ENCODE measurements at places on chromosomes 2 and 18.

DNA sequence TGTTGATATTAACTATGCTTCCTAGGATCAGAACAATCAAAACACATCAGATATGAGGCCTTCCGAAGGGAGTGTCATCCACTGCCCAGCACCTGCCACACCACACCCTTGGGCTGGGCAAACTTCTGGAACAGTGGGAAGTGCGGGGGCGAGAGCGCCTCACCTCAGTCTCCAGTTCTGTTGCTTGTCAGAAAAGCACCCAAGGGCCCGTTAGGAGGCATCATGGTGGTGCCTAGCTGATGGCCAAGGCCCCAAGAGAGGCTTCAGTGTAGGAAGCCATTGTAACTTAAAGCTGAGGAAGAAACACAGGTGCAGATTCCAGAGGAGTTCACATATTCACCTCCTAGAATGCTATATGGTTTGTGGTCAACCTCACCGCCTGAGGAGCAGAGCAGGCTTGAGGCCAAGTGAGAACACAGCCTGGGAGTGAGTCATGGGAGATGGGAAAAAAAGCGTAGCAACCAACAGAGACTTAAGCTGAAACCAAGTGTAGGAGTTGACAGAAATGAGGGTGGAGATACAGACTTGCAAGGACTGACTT, 85.1 kb upstream of the ATL2 start:
- DNase-seq = peak; percentile 13

DNA sequence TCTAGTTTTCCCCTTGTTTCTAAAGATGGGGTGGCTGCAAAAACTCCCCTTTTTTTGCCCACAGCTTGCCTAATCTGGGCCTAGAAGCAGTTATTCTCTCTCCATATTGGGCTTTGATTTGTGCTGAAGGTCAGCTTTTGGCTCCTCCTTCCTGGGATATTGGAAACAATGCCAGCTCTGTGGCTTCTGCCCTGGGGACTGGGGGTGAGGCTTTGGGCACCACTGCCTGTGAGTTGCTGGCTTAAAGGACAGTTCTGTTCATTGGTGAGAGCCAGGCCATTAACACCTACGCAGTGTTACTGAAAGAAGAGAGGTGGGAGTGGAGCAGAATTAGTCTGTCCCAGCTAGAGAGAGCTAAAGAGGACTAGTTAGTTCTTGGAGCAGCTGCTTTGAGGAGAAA, 4.3 kb downstream of the UBXN2A start:
- no peak for DNase-seq

- no peak for DNase-seq
Measured at GRCh38 chr18:21281603-21282002, 39.6 kb downstream of the GREB1L start.

DNA sequence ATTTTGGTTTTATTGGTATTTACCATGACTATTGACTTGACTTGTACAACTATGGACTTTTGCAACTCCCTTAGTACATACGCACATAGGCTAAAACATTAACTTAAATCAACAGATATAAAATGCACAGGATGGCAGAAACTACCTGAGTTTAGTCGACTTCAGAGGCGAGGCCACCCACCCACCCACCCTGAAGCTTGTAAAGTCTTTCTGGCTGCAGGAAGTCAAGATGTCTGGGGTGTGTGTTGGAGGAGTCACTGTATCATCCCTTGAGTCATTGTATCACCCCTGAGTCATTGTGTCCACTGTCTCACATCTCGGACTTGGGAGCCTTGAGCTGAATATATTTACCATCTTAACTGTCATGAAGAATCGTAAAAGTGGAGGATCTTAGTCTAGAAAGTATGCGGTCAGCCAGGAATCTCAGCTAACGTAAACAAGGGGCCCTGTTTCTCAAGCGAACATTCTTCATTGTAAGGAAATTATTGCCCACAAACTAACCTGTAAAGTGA, 140.0 kb upstream of the ST6GAL2 start:
- DNase-seq = no peak

DNA sequence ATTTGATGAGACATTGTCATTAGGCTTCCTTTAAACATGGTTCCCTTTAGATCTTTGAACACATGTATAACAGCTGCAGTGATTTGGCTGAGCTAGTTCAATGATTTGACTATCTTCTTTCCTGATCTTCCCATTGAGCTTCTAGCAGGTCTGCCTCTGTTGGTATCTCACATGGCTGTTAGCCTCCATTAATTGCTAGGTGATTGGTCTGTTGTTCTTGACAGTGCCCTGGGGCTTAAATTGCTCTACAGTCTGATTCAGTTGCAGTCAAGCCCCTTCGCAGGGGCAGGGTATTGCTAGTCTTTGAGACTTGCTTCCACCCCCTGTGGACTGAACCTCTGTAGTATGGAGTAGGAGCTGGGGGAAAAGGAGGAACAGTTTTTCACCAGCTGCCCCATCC, 24.1 kb downstream of the SKA1 start:
- DNase-seq = no peak

GRCh38 chr2:105432044-105432399, 33.2 kb upstream of the FHL2 start:
- DNase-seq = no peak

GRCh38 chr18:44466997-44467396, 213.7 kb upstream of the SETBP1 start:
- no peak for DNase-seq

DNA sequence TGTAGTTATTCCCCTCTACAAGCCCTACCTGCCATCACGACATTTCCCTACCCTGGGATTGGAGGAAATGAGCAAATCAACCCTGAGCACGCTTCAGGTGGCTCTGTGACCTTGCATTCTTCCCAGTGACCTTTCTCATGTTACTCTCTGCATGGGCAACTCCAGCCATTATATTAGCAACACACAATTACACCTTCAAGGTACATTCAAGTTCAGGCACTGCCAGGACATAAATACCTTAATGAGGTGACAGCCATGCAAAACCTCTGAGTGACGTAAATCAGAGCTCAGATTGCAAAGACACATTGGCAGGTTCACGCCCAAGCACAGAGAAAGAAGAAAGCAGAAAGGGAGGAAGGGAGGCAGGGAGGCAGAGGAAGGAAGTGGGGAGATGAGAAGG, 68.7 kb upstream of the ALK start:
- DNase-seq = no peak

- no peak for DNase-seq
Measured at GRCh38 chr2:82636402-82637020, 1822.6 kb downstream of the SUCLG1 start.

GRCh38 chr2:162300266-162300665, 18.2 kb downstream of the IFIH1 start:
- no peak for DNase-seq

DNA sequence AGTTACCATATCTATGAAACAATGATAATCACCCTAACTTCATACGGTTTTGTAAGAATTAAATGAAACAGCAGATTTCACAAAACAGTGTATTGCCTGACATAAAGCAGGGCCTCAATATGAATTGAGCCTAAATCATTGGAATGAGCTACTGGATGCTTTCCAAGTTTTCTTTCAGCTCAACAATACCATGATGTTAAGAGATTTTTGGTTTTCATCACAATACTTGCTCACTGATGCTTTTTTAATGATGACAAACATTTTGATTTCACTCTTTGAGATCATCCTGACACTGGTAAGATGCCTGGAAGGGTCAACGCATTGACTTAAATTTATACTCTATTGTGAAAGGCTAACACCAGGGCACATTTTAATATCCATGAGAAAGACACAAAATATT, 377.5 kb downstream of the ZNF521 start:
- DNase-seq = no peak

GRCh38 chr2:203820969-203821368, 46.6 kb upstream of the CTLA4 start:
- no peak for DNase-seq

- DNase-seq = no peak
Measured at GRCh38 chr2:237539681-237540080, 26.7 kb upstream of the PRLH start.

DNA sequence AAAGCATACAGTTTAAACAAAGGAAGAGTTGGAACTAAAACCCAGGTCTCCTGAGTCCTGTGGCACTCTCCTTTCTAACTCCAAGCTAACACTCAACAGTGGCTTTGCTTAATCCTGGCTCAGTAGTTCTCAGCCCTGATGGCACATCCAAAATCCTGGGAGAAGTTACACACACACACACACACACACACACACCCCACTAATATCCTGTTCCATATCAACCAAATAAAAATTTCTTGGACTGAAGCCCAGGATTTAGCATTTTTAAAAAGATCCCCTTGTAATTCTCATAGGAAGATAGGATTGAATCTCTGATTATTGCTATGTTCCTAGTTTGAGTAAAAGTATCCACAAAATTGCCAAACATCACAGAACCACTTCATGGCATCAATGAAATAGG, 136.1 kb upstream of the RIOK3 start:
- DNase-seq = no peak

GRCh38 chr2:64478502-64479230, 24.7 kb downstream of the LGALSL start:
- no peak for DNase-seq

GRCh38 chr2:33190393-33190937, 243.7 kb downstream of the LTBP1 start:
- no peak for DNase-seq

DNA sequence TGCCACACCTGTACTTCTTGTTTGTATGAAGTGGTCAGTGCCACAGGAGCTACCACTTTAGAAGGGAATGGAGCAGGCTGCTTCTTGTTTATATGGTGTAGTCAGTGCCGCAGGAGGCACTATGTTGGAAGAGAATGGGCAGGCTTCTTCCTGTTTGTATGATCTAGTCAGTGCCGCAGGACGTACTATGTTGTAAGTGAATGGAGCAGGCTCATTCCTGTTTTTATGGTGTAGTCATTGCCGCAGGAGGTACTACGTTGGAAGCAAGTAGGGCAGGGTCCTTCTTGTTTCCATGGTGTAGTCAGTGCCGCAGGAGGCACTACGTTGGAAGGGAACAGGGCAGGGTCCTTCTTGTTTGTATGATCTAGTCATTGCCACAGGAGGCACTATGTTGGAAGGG, 27.3 kb downstream of the TPO start:
- no peak for DNase-seq

DNA sequence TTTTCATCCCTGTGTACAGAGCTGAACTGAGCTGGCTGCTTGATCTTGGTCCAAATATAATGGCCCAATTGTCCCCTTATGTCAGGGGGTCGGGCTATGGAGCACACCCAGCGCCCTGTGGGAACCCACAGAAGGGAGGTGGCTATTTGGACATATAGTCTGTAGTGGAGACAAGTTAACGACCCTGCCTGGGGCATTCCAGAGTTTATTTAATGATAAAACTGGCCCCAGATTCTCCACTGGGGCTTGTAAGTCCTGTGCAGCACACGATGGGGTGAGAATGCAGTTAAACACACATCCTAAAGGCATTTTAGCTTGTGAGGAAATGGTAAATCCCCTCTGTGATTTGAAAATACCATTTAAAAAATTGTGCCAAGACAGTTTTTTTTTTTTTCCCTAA, 72.9 kb downstream of the QPCT start:
- no peak for DNase-seq

- DNase-seq = no peak
Measured at GRCh38 chr2:15177103-15177502, 384.0 kb downstream of the NBAS start.

DNA sequence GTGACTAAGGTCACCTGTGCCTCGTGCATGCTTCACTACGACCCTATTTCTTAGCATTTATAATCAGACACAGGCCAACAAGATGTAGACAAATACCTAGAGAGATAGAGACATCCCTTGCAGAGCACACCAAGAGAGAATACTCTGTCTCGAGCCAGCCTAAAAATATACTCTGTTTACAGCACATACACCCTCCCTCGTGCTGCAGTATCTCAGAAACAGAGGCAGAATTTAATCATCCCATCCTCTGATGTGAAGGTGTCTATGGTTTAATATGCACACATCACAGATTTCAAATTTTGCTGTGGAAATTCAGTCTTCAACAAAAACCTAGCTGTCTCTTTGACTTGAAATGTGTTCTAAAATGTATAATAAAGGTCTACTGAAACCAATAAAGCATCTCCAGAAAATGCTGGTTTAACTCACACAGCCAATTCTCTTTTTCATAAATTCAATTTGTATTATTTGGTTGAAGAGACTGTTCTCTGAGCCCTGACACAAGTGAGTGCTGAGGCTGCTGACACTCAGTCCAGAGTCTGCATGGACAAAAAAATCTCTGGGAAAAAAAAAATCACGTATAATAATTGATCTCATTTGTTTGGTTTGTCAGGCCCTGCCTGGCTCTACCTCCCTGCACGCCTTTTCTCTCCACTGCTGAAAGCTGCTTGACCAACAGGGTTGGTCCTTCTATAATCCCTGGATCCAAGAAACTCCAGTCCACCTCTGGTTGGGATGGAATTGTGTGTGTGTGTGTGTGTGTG, 142.0 kb upstream of the FSHR start:
- DNase-seq = no peak

- DNase-seq = no peak
Measured at GRCh38 chr2:181354626-181355025, 102.6 kb upstream of the ITGA4 start.

GRCh38 chr2:133142087-133142486, 426.2 kb downstream of the NCKAP5 start:
- DNase-seq = no peak

DNA sequence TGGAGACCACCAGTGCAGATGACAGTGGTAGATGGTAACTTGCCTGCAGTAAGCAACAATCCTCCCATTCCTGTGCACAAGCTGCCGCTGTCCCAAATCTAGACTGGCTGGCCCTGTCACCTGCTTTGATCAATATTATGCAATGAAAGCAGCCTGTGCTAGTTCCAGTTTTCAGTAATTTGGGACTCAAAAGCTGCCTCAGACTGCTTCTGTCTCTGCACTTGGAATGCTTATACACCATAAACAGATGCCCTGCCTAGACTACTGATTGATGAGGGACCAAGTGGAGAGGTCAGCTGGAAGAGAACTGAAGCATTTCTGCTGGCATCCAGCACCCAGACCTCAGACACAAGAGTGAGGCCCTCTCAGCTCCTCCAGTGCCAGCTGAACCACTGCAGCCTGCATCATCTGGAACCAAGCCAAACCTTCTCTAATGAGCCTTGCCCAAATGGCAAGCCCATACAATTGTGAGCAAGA, 24.9 kb downstream of the CCBE1 start:
- DNase-seq = no peak

GRCh38 chr18:61681065-61681464, 211.7 kb downstream of the RNF152 start:
- no peak for DNase-seq

DNA sequence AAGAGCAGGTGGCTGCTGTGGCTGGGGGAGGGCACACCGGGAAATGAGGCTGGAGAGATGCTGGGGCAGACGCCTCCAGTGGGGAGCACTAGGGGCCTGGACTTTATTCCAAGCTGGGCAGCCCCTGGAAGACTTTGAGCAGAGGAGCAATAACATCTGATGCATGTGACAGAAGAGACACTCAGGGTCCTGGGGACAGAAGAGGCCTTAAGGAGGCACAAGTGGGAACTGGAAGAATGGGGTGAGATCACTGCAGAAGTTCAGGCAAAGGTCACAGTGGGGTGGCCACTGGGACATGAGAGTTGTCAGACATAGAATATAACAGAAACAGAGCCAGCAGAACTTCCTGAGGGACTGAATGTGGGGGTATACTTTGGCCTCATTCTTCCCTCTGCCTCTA, 24.0 kb downstream of the TGFA start:
- no peak for DNase-seq

GRCh38 chr2:108145557-108146326, 94.0 kb upstream of the SULT1C3 start:
- DNase-seq = no peak

- no peak for DNase-seq
Measured at GRCh38 chr2:33510586-33510968, 34.1 kb downstream of the RASGRP3 start.
